ENCODE measurements at places on chromosomes 7 and 10. TPM values are rescaled to one million over a fixed set of nuclear protein-coding genes. Genes with fewer than 3 reads are reported as not detected.

RADIL gene
- 2.8 TPM for total RNA-seq

NOS3 gene
- 10.9 TPM for total RNA-seq

NXPH1 gene
- total RNA-seq, result not detected

PPA1 gene
- total RNA-seq, result 106 TPM

ARHGAP22 gene
- total RNA-seq, result 3.4 TPM

CALML5 gene
- not detected for total RNA-seq

TES gene
- 26.2 TPM for total RNA-seq

GRID2IP gene
- total RNA-seq, result not detected

SLIT1 gene
- total RNA-seq, result 0.17 TPM

SPDYE11 gene
- total RNA-seq, result not detected

PPP1R3C gene
- 180 TPM for total RNA-seq

NODAL gene
- not detected for total RNA-seq

OPN1SW gene
- not detected for total RNA-seq

HTR5A gene
- not detected for total RNA-seq

ZCWPW1 gene
- total RNA-seq, result 4.2 TPM

MYL10 gene
- total RNA-seq, result not detected

CYP3A4 gene
- total RNA-seq, result not detected

PANK1 gene
- 21.2 TPM for total RNA-seq

PTEN gene
- total RNA-seq, result 58.6 TPM

C10orf62 gene
- total RNA-seq, result 0.35 TPM

BLNK gene
- total RNA-seq, result 1.3 TPM

RNF133 gene
- total RNA-seq, result 0.47 TPM

GALNT17 gene
- total RNA-seq, result 57.9 TPM

DLX5 gene
- not detected for total RNA-seq

RNF32 gene
- total RNA-seq, result not detected

SNX10 gene
- total RNA-seq, result 1.1 TPM

COX15 gene
- total RNA-seq, result 35.7 TPM

LLCFC1 gene
- not detected for total RNA-seq

FRMPD2 gene
- not detected for total RNA-seq

FAM25A gene
- total RNA-seq, result not detected

SYCE1 gene
- 0.47 TPM for total RNA-seq

BLVRA gene
- 47.4 TPM for total RNA-seq

GRM8 gene
- total RNA-seq, result not detected
